ENCODE measurements at places on chromosomes 7 and 10. TPM values are rescaled to one million over a fixed set of nuclear protein-coding genes. Genes with fewer than 3 reads are reported as not detected.

DNA sequence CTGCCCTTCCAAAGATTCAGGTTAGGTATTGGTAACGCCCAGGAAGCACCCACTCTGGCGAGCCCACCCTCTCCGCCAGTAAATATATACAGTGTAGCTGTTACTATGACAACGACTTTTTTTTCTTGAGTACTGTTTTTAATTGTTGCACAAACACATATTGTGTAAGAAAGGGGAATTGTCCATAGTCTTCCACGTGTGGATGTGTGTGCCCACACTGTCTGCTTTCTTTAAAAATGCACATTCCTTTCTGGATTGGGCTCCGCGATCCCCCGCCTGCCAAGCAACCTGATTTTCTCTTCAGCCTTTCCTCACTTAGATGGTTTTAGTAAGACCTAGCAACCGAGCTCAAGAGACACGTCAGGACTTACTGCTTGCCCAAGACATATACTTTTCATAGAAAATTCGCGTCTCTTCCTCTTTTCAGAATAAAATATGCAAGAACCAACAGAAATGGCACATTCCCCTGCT, 247.8 kb downstream of the EBF3 start:
- no peak for DNase-seq

The HOXA9 gene
- total RNA-seq: not detected

- no peak for DNase-seq
These were observed 9.3 kb upstream of the CROT start for GRCh38 chr7:87336136-87336535.

- no peak for DNase-seq
These were observed 103.7 kb downstream of the ZNF92 start for GRCh38 chr7:65477326-65477725.

The LRIT1 gene
- total RNA-seq: not detected

GRCh38 chr10:73597346-73597745, 6.2 kb upstream of the USP54 start:
- no peak for DNase-seq

- DNase-seq: no peak
These were observed 47.9 kb downstream of the SP8 start for GRCh38 chr7:20738518-20739481.

DNA sequence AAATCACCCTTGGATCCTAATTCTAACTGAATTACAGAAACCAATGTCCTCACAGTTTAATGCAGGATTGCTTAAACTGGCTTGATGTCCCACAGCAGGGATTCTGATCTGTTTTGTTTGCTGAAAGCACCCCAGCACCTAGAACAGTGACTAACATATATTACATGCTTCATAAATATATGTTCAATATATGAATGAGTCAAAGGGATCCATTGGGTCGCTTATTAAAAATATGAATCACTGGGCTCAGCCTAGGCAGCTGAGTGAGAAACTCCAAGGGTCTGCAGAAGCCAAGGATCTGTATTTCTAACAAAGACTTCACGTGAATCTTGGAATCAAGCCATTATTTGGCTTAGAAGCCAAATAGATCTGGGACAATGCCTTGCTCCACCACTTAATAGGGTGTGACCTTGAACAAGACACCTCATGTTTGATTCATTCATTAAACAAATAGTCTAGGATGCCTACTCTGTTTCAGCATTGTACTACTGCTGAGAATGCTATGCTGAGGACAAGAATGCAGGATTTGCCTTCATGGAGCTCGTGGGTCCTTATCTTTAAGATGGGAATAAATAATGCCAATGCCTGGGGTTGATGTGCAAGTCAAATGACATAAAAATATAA, 103.4 kb upstream of the DLX6 start:
- DNase-seq: no peak

DNA sequence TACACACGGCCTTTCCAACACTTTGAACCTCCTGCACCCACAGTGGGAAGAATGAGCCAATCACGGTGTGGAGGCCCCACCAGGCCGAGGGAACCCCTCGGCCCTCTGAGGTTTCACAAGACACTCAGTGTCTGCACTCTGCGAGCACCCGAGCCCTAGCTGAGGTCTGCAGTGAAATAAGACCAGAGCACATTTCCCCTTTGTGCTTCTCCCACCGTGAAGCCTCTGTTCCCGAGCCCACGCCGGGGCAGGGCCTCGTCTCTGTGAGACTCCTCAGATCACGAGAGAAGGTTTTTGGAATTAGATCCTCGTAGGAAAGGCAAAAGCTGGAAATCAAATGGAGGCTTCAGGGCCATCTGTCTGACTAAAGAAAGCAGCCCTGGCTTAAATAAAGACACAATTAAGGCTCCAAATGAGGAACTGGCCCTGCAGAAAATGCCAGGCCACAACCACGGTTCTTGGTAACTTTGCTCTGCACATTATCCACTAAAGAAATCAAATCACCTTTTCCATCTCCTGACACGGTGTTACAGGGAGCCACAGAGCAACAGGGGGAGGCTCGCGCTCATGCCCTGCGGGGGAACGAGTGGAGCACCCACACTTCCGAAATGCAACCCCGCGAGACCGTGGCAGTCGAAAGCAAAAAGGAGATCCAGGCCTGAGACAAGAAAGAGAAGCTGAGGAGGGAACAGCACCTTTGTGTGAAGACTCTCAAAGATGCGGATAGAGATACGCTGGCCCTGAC, 43.7 kb downstream of the FAM53B start:
- DNase-seq: no peak

All from Panc1 (cell line).